Ovary (tissue), 10 donors: ENCODE measurements at places on chromosomes 12 and 14. TPM values are rescaled to one million over a fixed set of nuclear protein-coding genes. Genes with fewer than 3 reads are reported as not detected.

DNA sequence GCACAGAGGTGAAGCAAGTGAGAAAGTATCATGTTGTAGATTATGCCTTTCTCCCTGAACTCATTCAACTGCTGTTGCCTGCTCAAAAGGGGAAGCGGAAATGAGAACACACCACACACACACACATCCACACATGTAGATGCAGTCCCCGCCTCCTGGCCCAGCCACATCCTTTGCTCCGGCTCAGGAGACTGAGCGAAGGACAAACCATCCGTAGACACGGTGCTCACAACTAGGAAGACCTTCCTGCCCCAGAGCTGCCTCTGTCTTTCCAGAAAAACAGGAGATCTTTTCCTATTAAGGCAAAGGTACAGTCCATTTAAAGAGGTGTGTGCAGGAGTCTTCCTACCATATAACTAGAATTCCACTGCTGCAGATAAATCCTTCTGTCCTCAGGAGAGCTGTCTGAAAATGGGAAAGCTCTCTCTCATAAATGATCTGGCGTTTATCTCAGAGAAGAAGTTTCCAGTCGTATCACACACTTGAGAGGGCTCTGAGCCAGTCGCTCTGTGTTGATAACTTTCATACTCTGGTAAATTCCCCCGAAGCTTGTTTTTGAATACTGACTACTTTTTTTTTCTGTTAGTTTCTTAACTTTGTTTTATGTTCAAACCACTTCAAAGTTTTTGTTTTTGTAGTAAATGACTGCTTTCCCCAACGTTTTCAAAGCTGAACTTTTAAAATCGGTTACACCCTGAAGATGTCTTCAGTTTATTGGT lies at the start of gene TESPA1:
Gene TESPA1, minus strand, starts transcription at position 105 of the 719 bp plus-strand sequence. CDS start 10,200 bp downstream, outside the sequence.
- no peaks in the 10 kb centered on the region for H3K36me3 ChIP-seq
- no peaks in the 10 kb centered on the region for H3K27me3 ChIP-seq
- peak within 1 kb of the TSS; percentile 74 for H3K27ac ChIP-seq
- peaks cover 4% of the 10 kb centered on the region for H3K4me1 ChIP-seq

DNA sequence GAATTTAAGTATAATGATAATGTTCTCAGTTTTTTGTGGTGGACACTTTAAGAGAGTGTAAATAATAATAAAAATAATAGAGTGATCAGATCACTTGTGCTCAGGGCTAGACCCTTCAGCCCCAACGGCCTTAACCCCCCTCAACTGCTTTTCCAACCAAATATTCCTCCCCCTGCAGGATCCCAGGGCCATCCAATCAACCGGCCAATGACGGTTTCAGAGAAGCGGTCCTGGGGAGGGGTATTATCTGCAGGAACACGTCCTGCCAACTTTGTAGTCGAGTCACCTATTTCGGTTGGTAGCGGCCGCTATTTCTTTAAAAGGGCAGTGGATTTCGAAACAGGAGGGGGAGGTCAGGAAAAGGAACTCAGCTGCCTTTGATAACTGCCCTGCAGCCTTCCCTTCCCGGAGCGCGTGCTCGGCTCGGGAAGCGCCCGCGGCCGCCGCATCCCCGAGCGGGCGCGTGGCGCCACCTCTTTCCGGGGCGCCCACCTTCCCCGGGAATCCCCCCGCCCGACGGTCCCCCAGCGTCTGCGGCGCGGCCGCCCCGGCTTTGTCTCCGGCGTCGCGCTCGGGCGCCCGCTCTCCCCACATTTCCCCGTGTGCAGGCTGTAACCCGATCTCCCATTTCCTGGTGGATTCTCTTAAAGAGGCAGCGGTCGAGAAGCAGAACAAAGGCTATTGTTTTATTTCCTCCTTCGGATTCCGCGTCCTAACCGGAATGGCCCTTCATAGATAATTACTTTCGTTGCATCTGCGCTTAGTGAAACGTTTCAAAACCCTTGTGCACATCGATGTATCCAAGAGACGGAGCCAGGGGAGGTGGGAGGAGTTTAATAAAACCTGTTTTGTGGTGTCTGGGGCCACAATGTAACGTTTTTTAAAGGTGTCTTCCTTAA lies 711 bp upstream of the ETV6 start:
- H3K4me3 ChIP-seq = peak overlapping the region; percentile 70
- DNase-seq = peak; percentile 72
- peaks cover 4% of the 10 kb centered on the region for H3K4me1 ChIP-seq
- peak overlapping the region; percentile 86 for H3K27ac ChIP-seq
- no peaks in the 10 kb centered on the region for H3K36me3 ChIP-seq
- no peaks in the 10 kb centered on the region for H3K27me3 ChIP-seq

- no peak overlapping the region for H3K27ac ChIP-seq
- no peak for DNase-seq
- no peaks in the 10 kb centered on the region for H3K27me3 ChIP-seq
- H3K4me1 ChIP-seq = peaks cover 3% of the 10 kb centered on the region
These were observed 117.9 kb downstream of the PDE3A start for GRCh38 chr12:20486233-20486632.

DEGS2 gene
- 2.9 TPM for total RNA-seq

NEUROD4 gene
- total RNA-seq = not detected
